Activated naive CD8-positive, alpha-beta T cell treated with anti-CD3 and anti-CD28 coated beads for 36 hours (primary cell): ENCODE measurements at places on chromosomes 7 and 10. TPM values are rescaled to one million over a fixed set of nuclear protein-coding genes. Genes with fewer than 3 reads are reported as not detected.

DNA sequence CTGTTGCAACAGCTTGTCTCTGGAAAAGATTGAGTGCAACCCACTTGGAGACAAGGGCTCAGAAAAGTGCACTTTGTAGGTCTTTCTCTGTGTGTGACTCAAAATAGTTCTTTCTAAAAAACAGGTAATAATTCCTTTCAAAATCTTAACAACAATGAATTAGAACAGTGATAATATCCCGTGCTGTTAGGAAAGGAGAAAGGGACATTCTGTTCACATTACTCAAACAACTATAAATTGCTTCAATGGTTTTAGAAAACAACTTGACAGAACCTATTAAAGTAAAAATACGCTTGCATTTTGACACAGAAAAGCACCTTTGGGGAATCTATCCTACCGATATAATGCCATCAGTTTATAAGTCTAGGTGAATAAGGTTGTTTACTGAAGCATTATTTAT is 468.1 kb upstream of the DPP6 start:
- H3K27ac ChIP-seq = no peak overlapping the region
- no peak overlapping the region for H3K4me3 ChIP-seq
- no peaks in the 10 kb centered on the region for H3K27me3 ChIP-seq
- H3K36me3 ChIP-seq = no peaks in the 10 kb centered on the region
- no peaks in the 10 kb centered on the region for H3K4me1 ChIP-seq

DNA sequence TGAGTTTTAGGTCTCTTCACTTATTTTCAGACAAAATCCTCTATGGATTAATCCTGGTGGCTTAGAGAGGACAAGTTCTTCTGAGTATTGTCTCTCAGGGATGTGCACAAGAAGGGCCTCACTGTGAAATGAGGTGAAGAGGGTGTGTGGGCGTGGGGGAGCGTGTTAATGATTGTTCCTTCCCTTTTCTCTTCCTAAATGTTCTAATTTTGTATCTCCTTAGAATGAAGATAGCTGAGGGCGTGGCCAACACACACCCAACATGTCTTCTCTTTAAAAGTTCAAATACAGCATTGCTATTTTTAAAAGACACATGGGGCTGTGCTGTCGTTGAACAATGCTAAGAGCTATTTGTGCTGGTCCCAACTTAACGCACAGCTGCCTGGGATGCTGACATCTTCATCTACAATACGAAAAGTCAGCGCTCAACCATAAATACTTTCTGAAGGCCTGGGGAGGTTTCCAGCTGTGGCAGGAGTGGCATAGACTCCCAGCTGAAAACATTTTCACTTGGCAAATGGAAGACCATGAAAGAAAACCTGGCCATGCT is 135.9 kb downstream of the JCAD start:
- peaks cover 5% of the 10 kb centered on the region for H3K36me3 ChIP-seq
- no peak overlapping the region for H3K4me3 ChIP-seq
- DNase-seq = no peak

PGAM1 gene
- total RNA-seq = 933 TPM

- H3K4me3 ChIP-seq = no peak overlapping the region
- no peaks in the 10 kb centered on the region for H3K27me3 ChIP-seq
- DNase-seq = no peak
These were observed 213.8 kb downstream of the ZMYND11 start for GRCh38 chr10:349081-349480.

HOXA6 gene
- total RNA-seq = not detected

DNA sequence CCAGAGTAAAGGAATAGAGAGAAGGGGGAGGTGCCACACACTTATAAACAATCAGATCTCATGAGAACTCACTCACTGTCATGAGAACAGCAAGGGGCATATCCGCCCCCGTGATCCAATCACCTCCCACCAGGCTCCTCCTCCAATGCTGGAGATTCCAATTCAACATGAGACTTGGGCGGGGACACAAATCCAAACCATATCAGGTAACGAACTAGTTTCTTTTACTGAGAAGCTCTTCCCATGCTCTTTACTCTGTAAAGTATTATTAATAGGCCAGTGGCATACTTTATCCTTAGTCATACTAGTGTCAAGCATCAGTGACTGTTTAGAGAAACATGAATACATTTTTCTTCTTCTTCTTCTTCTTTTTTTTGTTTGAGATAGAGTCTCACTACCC is 39.4 kb upstream of the ZNF488 start:
- no peak for DNase-seq
- H3K4me3 ChIP-seq = no peak overlapping the region
- no peak overlapping the region for H3K27ac ChIP-seq
- H3K4me1 ChIP-seq = no peaks in the 10 kb centered on the region
- no peaks in the 10 kb centered on the region for H3K36me3 ChIP-seq
- H3K27me3 ChIP-seq = no peaks in the 10 kb centered on the region

- H3K4me3 ChIP-seq = no peak overlapping the region
- peaks cover 78% of the 10 kb centered on the region for H3K27me3 ChIP-seq
- H3K27ac ChIP-seq = no peak overlapping the region
- peaks cover 31% of the 10 kb centered on the region for H3K4me1 ChIP-seq
- H3K36me3 ChIP-seq = no peaks in the 10 kb centered on the region
These were observed 163.0 kb upstream of the PPP1R3A start for GRCh38 chr7:114081606-114082425.

- H3K36me3 ChIP-seq = peaks cover 7% of the 10 kb centered on the region
- no peak for DNase-seq
- peak overlapping the region; percentile 93 for H3K27ac ChIP-seq
- peaks cover 18% of the 10 kb centered on the region for H3K4me1 ChIP-seq
- peak overlapping the region; percentile 93 for H3K4me3 ChIP-seq
These were observed 675 bp upstream of the ATE1 start for GRCh38 chr10:121928528-121928884.

HTR7 gene
- not detected for total RNA-seq

ZNF736 gene
- total RNA-seq = 21.8 TPM

ASL gene
- total RNA-seq = 19.0 TPM

DNA sequence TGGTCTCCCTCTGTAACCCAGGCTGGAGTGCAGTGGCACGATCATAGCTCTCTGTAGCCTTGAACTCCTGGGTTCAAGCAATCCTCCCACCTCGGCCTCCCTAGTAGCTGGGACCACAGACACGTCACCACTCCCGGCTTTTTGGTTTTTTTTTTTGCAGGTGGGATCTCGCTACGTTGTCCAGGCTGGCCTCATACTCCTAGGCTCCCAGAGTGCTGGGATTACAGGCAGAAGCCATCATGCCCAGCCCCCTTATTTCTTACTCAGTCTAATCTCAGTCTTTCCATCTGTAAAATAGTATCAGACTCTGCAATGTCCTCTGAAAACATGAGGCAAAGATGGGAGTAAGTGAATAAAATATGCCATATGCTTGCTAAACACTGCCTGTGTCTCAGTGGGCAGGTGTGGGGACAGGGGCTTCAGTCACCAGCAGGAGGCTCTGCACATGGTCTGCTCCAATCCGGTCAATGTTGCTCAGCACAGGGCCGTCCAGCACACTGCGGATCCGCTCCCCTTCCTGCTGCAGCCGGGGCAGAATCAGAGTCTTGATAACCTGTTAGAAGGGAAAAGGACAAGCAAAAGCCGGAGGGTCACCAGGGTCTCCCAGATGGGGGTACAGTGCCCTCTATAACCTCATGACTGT is 8.2 kb downstream of the AP4M1 start:
- DNase-seq = no peak
- no peaks in the 10 kb centered on the region for H3K4me1 ChIP-seq
- H3K4me3 ChIP-seq = no peak overlapping the region
- H3K27ac ChIP-seq = no peak overlapping the region
- H3K36me3 ChIP-seq = peaks cover 16% of the 10 kb centered on the region

DNA sequence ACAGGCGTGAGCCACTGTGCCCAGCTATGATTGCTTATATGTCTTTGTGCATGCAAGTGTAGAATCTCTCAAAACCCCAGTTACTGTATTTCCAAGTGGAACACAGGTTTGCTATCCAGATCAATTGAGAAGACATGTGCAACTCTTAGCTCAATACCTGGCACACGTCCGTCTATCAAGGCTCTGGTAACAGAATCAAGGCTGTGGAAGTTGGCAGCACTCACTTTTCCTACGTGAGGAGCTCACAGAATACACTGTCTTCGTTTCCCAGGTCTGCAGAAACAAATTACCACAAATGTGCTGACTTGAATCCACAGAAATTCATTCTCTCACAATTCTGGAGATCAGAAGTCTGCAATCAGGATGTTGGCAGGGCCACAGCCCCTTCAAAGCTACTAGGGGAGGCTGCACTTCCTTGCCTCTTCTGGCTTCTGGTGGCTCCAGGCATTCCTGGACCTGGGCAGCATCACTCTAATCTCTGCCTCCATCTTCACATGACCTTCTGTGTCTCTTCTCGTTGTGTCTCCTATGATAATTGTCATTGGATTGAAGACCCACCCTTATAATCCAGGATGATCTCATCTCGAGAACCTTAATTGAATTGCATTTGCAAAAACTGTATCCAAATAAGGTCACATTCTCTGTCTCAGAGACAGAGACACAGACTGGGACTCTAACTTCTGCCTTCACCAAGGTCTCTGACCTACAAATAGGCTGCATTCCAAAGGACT is 84.8 kb upstream of the C7orf33 start:
- no peak overlapping the region for H3K4me3 ChIP-seq
- DNase-seq = no peak
- H3K27ac ChIP-seq = no peak overlapping the region
- peaks cover 17% of the 10 kb centered on the region for H3K4me1 ChIP-seq
- H3K36me3 ChIP-seq = no peaks in the 10 kb centered on the region

GRCh38 chr10:113058523-113059370 is 108.7 kb downstream of the TCF7L2 start:
- H3K27me3 ChIP-seq = no peaks in the 10 kb centered on the region
- no peak for DNase-seq
- H3K4me3 ChIP-seq = no peak overlapping the region
- H3K27ac ChIP-seq = no peak overlapping the region
- H3K36me3 ChIP-seq = no peaks in the 10 kb centered on the region
